Stromal cell of bone marrow (primary cell): ENCODE measurements at places on chromosomes 2 and 18.

DNA sequence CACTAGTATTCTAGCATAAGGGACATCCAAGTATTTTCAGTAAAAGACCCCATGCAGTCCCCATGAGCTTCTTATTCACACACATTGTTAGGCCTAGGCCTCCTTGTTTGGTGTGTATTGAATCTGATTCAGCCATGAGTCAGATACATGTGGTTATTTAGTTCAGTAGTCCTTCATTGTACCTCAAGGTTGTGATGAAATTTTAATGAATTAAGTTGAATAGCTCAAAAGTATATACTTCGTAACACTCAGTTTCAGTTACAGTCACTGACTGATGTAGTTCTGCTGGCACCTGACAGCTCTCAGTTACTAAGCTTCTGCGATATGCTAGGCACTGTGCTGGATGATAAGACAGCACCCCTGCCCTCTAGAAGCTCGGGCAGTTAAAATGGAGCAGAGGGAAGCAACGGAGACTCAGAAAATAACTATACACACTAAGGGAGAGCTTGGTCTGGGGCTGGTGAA, 86.4 kb downstream of the XRCC5 start:
- peak; percentile 81 for DNase-seq

GRCh38 chr2:25400169-25400568, 58.4 kb upstream of the DNMT3A start:
- DNase-seq: no peak

DNA sequence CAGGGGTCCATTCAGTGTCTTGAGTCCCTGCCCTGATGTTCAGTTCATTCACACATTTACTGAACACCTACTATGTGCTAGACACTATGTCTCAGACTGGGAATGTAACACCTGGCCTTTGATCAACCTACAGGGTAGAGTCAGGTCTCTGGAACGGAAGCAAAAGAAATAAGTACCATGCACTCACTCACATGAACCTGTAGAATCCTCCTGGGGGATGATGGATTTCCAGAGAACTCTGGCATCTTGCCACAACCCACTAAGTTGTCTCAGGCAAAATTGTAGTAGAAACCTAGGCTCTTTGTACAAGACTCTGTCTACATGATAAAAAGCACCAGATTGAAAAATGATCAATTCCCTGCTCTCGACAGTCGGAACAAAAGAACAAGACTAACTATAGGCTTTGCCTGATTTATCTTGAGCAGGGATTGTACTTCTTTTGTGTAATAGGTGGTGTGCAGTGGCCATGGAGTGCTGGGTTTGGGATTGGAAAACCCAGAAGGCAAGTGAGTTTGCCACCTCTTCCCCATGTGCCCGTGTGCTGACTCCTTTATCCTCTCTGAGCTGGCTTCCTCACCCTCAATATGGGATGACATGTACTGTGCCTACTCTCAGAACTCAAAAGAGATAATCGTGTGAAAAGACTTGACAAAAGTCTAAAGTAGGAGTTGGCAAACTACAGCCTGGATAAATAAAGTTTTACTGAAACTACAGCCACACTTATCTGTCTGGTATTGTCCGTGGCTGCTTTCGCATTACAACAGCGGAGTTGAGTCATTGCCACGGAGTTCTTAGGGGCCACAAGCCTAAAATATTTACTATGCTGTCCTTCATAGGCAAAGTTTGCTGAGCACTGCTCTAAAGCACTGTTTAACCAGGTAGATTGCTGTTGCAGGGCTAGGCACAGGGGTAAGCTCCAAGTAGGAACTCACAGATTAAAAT, 4.4 kb downstream of the CAPN14 start:
- DNase-seq: no peak

DNA sequence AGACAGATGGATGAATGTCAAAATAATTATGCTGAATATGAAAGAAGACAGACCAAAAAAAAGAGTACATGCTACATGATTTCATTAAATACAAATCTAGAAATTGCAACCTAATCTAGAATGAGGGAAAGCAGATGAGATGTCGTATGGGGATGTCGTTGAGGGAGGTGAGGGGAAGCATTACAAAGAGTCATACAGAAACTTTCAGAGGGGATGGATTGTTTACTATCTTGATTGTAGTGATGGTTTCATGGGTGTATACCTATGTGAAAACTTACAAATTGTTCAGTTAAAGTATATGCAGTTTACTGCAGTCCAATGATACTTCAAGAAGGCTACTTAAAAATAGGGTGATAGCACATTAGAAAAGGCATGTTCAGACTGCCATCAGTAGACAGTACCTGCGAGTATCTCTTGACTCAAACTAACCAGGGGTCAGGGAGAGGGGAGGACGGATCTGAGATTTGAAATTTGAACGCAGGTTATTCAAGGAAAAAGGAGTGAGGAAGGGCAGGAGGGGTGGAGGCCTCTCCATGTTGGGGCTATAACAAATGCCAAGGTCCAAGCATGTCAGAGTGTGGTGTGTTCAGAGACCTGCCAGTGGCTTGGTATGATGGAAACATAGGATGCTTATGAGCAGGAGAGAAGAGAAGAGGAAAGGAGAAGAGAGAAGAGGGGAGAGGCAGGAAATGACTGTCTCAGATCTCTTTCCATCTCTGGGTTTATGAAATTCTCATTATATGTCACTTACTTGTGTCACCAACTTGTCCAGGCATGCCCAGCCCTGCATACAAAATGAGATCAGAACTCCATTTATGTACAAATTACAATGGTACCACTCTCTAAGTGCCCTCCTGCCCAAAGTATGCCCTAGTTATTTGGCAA, 257.3 kb upstream of the CXCR4 start:
- no peak for DNase-seq

DNA sequence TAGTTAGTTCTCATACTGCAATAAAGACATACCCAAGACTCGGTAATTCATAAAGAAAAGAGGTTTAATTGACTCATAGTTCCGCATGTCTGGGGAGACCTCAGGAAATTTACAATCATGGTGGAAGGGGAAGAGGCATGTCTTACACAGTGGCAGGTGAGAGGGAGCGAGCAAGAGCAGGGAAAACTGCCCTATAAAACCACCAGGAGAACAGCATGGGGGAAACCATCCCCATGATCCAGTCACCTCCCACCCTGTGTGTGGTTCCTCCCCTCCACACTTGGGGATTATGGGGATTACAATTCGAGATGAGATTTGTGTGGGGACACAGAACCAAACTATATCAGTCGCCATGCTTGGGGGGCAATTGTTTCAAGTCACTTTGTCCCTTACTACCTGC, 1.1 kb upstream of the SSB start:
- DNase-seq: no peak

DNA sequence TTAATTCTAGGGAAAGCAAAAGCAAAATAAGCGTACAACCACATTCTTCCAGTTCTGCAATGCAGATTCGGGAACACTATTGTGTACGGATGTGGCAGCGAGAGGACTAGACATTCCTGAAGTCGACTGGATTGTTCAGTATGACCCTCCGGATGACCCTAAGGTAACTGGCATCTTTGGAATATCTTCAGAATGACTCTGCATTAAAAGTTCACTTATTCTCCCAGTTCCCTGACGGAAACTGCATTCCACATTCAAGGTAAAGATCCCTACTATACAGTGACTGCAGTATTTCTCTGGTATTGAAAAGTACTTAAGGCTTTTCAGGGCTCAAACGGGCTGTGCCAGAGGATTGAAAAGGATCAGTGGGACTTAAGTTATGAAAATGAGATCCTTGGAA, 10.9 kb downstream of the DDX18 start:
- DNase-seq: no peak

GRCh38 chr18:77006305-77007175, 126.0 kb downstream of the MBP start:
- DNase-seq: no peak

DNA sequence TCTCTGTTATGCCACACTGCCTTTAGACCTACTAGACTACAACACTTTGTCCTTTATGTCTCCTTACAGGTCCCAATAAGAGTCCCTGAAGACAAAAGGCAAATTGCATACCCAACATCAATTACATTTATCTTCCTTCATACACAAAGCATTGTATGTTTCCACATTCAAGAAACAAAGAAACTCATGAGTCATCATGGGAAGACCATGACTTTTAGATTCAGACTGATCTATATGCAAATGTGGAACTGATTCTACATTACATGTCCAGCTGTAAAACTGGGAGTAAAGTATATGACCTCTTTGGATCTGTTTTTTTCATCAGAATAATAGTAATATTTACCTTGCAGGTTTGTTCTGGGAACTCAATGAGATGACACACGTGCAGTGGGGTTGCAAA, 25.2 kb upstream of the HNMT start:
- no peak for DNase-seq

GRCh38 chr2:143371616-143372015, 242.4 kb downstream of the ARHGAP15 start:
- DNase-seq: no peak

GRCh38 chr2:110904779-110905148, 172.4 kb downstream of the ACOXL start:
- DNase-seq: no peak

DNA sequence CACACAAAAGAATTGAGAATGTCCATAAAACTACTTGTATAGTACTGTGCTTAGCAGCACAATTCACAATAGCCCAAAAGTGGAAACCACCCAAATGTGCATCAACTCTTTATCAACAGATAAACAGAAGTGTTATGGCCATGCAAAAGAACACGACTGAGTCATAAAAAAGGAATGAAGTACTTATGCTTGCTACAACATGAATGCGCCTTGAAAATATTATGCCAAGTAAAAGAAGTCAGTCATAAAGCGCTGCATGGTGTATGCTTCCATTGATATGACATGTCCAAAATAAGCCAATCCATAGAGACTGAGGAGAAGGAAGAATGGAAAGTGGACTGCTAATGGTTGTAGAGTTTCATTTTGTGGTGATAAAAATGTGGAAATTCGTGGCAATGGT, 12.1 kb upstream of the MAP2 start:
- DNase-seq: no peak

- no peak for DNase-seq
These were observed 34.8 kb upstream of the RFX8 start for GRCh38 chr2:101509499-101510284.

- no peak for DNase-seq
These were observed 202.1 kb upstream of the REV1 start for GRCh38 chr2:99691926-99692325.

GRCh38 chr18:73944715-73945114, 202.9 kb downstream of the FBXO15 start:
- DNase-seq: no peak

DNA sequence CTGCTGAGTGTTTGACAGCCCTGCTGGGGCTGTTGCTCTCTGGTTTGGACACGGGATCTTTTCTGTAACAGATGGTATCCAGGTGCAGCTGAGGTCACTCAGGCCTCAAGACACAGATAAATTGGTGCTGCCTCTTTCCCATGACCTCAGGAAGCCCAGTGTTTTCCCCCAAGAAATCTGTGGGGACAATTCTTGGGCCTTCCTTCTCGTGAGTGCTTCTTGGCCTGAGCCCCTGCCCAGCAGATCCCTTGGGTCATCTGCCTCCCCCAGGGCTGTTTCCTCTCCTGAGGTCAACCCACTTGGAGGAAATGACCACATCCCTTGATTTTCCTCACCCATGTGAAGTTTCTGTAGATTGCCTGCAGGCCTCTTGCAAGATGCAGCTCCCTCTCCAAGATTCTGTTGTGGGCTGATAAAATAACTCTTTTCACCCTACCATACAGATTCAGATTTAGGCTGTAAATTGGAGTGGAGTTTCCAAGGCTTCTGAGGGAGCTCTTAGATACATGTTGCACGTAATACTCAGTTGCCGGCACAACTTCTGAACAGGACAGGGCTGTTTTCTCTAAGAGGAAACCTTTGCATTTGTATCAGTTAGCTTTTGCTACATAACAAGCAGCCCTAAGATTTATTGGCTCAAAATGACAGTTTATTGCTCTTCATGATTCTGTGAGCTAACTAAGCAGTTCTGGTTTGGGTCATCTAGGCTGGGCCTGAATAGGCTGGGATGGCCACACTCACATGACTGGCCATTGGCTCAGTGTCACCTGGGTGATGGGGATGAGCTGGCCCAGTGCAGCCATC, 13.1 kb downstream of the ZAP70 start:
- DNase-seq: no peak

DNA sequence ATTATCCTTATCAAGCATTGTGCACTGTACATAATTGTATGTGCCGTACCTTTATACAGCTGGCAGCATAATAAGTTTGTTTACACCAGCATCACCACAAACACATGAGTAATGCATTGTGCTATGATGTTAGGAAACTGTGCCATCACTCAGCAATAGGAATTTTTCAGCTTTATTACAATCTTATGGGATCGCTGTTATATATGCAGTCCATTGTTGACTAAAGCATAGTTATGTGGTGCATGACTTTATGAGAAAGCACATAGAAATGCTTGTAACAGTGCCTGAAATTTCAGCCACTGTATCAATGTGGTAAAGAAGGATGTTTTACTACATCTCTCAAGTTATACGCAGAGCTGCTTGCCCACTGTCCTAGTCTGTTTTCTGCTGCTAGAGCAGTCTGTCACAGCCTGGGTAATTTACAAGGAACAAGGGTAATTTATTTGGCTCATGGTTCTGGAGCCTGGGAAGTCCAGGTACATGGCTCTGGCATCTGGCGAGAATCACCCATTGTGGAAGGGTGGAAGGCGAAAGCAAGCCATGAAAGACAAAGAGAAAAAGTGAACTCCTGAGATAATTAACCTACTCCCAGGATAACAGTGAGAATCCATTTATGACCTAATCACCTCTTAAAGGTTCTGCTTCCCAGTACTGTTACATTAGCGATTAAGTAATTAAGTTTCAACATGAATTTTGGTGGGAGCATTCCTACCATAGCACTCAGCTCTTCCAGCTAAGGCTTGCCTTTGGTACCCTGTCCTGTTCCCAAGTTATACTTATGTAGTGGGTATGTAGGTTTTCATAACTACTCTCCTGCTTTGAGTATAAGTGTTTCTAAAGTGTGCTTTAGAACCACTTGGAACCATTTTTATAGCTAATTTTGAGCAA, 4.6 kb downstream of the MAP3K20 start:
- peak; percentile 74 for DNase-seq

- DNase-seq: no peak
These were observed 289.0 kb downstream of the PTPRM start for GRCh38 chr18:7856116-7856515.
